ENCODE measurements at places on chromosomes 13 and 19. TPM values are rescaled to one million over a fixed set of nuclear protein-coding genes. Genes with fewer than 3 reads are reported as not detected.

The RUBCNL gene
- total RNA-seq, result 5.9 TPM

The CAPN12 gene
- 8.0 TPM for total RNA-seq

The C13orf46 gene
- total RNA-seq, result 1.5 TPM

The ICAM1 gene
- total RNA-seq, result 3.5 TPM

- no peaks in the 10 kb centered on the region for H3K36me3 ChIP-seq
- no peak overlapping the region for H3K4me3 ChIP-seq
- no peak overlapping the region for H3K27ac ChIP-seq
- no peaks in the 10 kb centered on the region for H3K4me1 ChIP-seq
- no peaks in the 10 kb centered on the region for H3K27me3 ChIP-seq
Observed at GRCh38 chr13:74860789-74861188, 621.2 kb downstream of the TBC1D4 start.

- H3K27me3 ChIP-seq, result no peaks in the 10 kb centered on the region
- peak within 1 kb of the TSS; percentile 94 for H3K27ac ChIP-seq
- DNase-seq, result peak; percentile 97
- H3K4me1 ChIP-seq, result 0 out of 2 replicates have a peak, but pooled peaks cover 7% of the 10 kb centered on the region
Observed at GRCh38 chr19:20923077-20923871, at the start of gene ZNF85. Gene ZNF85, plus strand, starts transcription at chr19:20923251. Its CDS starts 150 bp downstream, at chr19:20923401.

DNA sequence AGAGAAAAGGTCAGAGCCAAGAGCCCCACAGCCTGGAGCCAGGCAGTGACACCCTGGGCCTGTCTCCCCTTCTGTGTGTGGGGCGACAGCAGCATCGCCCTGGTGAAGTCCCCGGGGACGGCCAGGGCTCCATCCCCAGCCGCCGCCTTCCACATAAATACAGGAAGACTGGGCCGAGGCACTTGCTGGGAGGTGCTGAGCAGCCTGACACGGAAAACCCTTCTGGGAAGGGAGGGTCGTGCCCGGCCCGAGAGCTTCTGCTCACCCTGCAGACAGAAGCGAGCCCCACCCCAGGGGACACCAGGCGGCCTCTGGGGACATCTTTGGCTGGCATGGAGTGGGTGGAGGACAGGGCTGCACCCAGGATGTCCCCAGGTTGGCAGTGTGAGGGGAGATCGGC, 5.1 kb downstream of the FGF22 start:
- no peak overlapping the region for H3K4me3 ChIP-seq
- no peak for DNase-seq
- H3K4me1 ChIP-seq, result no peaks in the 10 kb centered on the region
- no peak overlapping the region for H3K27ac ChIP-seq
- H3K27me3 ChIP-seq, result no peaks in the 10 kb centered on the region

DNA sequence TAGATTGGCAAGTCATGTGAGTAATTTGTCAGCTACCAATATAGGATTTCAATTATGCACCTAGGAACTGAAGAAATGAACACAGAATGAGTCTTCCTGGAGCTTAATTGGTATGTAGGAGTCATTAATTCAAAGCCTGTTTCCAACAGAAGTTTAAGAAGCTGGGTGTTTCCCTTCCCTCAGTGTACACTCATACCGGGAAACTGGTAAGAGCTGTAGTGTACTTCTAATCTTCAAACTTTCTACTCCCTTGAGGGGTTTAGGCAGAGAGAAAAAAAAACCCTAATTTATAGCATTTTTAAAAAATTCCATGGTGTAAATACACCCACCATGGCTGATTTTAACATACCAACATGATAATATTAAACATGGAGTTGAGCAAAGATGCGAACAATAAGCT, 665.7 kb upstream of the SLITRK5 start:
- no peaks in the 10 kb centered on the region for H3K4me1 ChIP-seq
- no peak for DNase-seq
- no peaks in the 10 kb centered on the region for H3K36me3 ChIP-seq
- H3K27me3 ChIP-seq, result no peaks in the 10 kb centered on the region
- H3K4me3 ChIP-seq, result no peak overlapping the region

- H3K4me1 ChIP-seq, result peaks cover 64% of the 10 kb centered on the region
- no peaks in the 10 kb centered on the region for H3K36me3 ChIP-seq
- DNase-seq, result peak; percentile 92
- H3K27ac ChIP-seq, result no peak overlapping the region
Observed at GRCh38 chr13:112066624-112067004, 335 bp upstream of the SOX1 start.

GRCh38 chr13:113864273-113864890, 506 bp upstream of the GAS6 start:
- no peak overlapping the region for H3K27ac ChIP-seq
- H3K36me3 ChIP-seq, result no peaks in the 10 kb centered on the region
- peaks cover 33% of the 10 kb centered on the region for H3K27me3 ChIP-seq
- DNase-seq, result no peak
- peaks cover 34% of the 10 kb centered on the region for H3K4me1 ChIP-seq
- H3K4me3 ChIP-seq, result peak overlapping the region; percentile 73

- H3K27ac ChIP-seq, result peak overlapping the region; percentile 66
- no peaks in the 10 kb centered on the region for H3K4me1 ChIP-seq
- H3K27me3 ChIP-seq, result no peaks in the 10 kb centered on the region
- no peak for DNase-seq
Observed at GRCh38 chr19:16518061-16518460, 21.9 kb downstream of the C19orf44 start.
